CD4-positive, alpha-beta T cell treated with Interleukin-10 for 1 hour (primary cell): ENCODE measurements at places on chromosomes 11 and 22.

DNA sequence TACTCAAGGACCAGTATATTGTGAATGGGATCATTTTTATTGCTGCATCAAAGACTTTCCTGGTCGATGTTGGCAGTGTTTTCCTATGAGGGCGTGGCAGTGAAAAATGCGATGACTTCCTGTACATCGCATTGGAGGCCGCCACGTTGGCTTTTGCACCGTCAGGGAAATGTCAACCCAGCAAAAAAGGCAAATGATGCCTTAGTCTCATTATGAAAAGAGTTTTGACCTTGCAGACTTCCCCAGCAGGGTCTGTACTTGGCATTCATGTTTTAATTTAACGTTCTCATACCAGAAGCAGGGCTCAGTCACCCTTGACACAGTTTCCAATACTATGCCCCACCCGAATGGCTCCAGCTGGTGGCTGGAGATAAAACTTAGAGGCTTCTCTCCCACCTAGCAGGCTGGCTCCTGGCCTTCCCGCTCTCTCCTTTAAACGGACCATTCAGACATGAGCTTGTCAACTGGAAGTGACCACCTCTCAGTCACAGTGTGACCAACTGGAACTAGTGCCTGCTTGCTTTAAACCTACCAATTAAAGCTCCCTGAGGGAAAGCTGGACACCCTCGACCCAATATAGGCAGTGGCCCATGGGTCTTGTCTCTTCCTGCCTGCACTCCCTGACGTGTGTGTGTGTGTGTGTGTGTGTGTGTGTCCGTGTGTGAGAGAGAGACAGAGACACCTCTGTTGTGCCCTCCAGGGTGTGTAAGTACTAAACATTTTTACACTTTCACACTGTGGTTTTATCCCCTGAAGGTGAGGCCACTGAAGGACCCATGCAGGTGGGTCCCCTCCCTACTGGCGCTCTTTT, 8.7 kb upstream of the GDPD5 start:
- DNase-seq: no peak

DNA sequence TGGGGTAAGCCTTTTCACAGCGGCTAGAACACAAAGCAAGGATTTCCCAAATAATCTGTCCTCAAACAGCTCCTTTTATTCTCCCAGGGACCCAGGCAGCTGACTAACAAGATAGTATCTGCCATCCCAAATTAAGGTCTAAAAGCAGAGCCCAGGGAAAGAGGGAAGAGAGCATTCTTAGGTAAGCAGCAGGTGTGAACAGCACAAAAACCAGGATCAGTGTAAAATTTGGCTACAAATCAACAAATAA, 79.9 kb downstream of the RBMXL2 start:
- no peak for DNase-seq

- DNase-seq: no peak
These were observed 110.6 kb downstream of the KIF18A start for GRCh38 chr11:27997344-27997743.

GRCh38 chr11:57639321-57640067, 10.2 kb downstream of the YPEL4 start:
- DNase-seq: no peak

- no peak for DNase-seq
These were observed 621 bp downstream of the KCNC1 start for GRCh38 chr11:17734986-17735817.

DNA sequence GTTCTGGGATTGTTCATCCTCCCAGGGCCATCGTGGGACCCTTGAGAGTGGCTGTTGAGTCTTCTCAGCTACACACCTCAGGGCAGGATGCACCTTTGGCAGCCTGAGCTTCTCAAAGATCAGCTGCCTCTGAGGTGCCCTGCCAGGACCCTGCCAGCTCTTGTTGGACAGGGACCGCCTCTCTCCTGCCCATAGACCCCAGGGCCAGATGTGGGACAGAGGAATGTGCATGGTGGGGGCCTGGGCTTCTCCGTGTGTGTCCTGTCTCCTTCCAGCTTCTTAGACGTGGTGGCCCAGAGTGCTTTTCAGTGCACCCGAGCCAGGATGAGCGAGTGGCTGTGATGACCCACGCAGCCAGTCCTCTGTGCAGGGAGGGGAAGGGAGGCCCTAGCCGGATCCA, 5.9 kb upstream of the TRMU start:
- no peak for DNase-seq
